ENCODE measurements at places on chromosomes 6 and 20.

GRCh38 chr6:163750431-163751031, 336.0 kb downstream of the QKI start:
- H3K27me3 ChIP-seq: no peaks in the 10 kb centered on the region
- no peak overlapping the region for H3K4me3 ChIP-seq
- DNase-seq: no peak
- no peak overlapping the region for H3K27ac ChIP-seq
- no peaks in the 10 kb centered on the region for H3K36me3 ChIP-seq

DNA sequence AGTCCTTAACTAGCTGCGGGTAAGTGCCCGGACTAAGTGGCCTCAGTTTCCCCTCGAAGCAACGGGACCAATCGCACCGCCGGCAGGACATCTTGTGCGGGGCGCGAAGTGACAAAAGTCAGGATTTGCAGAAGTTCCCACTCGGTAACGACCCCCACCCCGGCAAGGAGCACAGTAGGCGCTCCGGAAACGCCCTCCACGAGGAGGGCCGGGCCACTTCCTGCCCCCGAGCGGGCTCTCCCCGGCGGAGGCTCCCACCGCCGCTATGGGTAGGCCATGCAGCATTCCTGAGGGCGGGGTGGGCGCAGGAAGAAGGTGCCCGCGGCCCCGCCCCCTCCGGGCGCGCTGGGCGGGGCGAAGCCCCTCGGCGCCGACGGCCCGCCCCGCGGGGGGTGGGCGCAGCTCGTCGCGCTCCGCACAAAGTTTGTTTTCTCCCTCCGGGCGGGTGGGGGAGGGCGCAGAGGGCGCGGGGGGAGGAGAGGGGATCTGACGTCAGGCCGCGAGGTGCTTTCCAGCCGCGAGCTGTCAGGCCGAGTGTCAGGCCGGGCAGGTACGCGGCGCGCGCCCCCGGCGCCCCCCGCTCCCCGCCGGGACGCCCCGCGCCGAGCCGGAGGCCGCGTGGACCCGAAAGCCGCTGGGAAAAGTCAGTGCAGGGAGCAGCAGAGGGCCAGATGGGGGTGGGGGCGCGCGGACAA, at the start of gene TGIF2:
TSS of gene TGIF2 (plus strand) at position 495 of the 695 bp plus-strand sequence. CDS start 5,178 bp downstream, outside the sequence.
- peak within 1 kb of the TSS; percentile 90 for H3K4me3 ChIP-seq
- peaks cover 8% of the 10 kb centered on the region for H3K4me1 ChIP-seq
- H3K36me3 ChIP-seq: no peaks in the 10 kb centered on the region
- peak; percentile 88 for DNase-seq

GRCh38 chr20:25274891-25275812, 27.3 kb downstream of the PYGB start:
- H3K27me3 ChIP-seq: no peaks in the 10 kb centered on the region
- H3K36me3 ChIP-seq: no peaks in the 10 kb centered on the region
- H3K4me3 ChIP-seq: no peak overlapping the region

- no peaks in the 10 kb centered on the region for H3K4me1 ChIP-seq
- no peak overlapping the region for H3K4me3 ChIP-seq
- DNase-seq: no peak
- no peak overlapping the region for H3K27ac ChIP-seq
Measured at GRCh38 chr6:34487536-34487935, 21.7 kb downstream of the PACSIN1 start.

DNA sequence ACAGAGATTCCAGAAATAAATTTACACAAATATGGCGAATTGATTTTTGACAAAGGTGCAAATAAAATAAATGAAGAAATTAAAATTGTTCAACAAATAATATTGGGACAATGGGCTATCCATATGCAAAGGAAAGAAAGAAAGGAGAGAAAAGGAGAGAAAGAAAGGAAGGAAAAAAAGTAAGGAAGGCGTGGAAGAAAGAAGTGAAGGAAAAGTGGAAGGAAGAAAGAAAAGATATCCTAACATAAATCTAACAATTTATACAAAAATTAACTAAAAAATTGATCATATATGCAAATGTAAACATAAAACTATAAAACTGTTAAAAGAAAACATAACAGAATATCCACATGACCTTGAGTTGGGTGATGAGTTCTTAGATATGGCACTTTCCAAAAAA, 78.7 kb upstream of the ZNF184 start:
- no peaks in the 10 kb centered on the region for H3K4me1 ChIP-seq
- no peak overlapping the region for H3K4me3 ChIP-seq
- DNase-seq: no peak
- H3K36me3 ChIP-seq: no peaks in the 10 kb centered on the region
- H3K27me3 ChIP-seq: no peaks in the 10 kb centered on the region

DNA sequence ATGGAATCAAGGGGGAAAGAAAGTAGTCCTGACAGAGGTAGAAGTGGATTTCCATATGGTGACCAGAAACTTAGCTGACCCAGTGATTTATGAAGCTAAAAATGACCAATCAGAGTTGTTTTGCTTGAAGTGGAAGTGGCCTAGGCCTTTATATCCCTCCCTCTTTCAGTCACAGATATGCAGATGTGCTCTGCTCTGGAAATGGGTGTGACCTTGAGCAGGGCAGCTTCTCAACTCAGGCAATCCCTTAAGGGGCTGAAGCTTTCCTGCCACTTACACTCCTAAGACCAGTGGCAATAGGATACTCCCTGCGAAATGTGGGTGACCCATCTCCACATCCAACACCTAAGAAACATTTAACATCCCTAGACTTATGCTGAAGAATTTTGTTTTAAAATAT, 256.6 kb downstream of the EYS start:
- H3K4me1 ChIP-seq: no peaks in the 10 kb centered on the region
- DNase-seq: no peak
- no peaks in the 10 kb centered on the region for H3K27me3 ChIP-seq
- no peak overlapping the region for H3K27ac ChIP-seq
- no peak overlapping the region for H3K4me3 ChIP-seq

DNA sequence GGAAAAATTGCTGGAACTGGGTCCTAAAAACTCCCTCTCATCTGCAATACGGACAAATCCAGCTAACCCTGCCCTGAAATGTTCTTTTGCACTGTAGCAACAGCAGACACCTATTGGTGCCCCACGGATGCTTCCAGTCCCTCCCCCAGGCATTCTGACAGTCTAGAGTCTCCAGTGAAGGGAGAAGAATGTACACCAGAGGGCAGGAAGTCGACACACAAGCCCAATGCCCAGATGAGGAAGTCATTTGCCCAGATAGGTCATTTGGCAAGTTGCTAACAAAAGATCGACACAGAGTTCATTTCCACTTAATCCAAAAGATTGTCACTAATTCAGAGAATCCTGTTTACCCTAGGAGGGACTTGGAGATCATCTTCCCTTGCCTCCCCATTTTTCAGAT, 293.0 kb upstream of the PRDM1 start:
- no peaks in the 10 kb centered on the region for H3K27me3 ChIP-seq
- H3K4me3 ChIP-seq: no peak overlapping the region
- no peak overlapping the region for H3K27ac ChIP-seq

DNA sequence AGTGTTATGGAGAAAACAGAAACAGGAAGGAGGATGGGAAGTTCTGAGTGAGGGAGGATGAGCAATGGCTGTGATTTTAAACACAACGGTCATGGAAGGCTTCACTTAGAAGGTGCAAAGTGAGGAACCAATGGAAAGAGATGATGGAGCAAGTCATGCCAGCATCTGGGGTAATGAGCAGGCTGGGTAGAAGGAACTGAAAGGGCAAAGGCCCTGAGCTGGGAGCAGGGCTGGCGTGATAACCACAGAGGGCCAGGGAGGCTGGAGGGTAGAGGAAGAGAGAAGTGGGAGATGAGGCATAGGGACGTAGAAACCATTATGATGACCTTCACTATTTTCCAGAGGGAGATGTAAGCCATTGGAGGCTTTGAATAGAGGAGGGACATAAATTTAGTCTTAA, 43.6 kb downstream of the NHLRC1 start:
- no peaks in the 10 kb centered on the region for H3K4me1 ChIP-seq
- no peak overlapping the region for H3K4me3 ChIP-seq
- no peak overlapping the region for H3K27ac ChIP-seq
- no peaks in the 10 kb centered on the region for H3K36me3 ChIP-seq
- no peaks in the 10 kb centered on the region for H3K27me3 ChIP-seq

DNA sequence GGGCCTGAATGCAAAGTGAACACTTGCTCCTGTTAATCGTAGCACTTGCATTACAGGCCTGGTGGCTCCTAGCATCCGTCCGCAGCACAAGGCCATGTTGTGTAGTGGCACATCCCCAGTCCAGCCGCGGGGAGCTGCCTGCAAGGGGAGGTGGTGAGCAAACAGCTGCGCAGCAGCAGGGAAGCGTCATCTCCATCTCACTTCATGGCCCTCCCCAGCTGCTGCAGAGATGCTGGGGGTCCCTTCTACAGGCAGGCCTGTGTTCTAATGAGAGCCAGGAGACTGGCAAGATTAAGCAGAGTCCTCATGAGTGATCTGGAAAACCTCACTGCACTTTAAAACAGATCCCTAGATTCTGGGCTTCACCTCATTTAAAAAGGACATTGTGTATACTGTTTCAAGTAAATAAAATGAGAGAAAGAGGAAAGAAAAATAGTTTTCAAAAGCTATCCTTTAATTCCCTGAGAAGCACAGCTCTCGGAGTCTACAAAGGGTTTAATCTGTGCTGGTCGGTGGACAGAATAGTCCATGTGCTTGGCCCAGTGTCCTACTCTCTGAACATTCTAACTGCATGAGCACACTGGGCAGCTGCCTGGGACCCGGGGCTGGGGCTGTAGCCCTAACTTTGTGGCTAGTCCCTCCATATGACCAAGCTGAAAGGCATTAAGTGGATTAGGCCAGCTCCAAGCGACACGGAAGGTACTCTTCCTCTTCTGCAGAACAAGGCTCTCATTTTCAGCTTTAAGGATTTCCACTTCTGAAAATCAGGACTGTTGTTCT, 125.8 kb downstream of the LY86 start:
- no peaks in the 10 kb centered on the region for H3K27me3 ChIP-seq
- no peaks in the 10 kb centered on the region for H3K36me3 ChIP-seq
- H3K4me3 ChIP-seq: no peak overlapping the region
- no peaks in the 10 kb centered on the region for H3K4me1 ChIP-seq

DNA sequence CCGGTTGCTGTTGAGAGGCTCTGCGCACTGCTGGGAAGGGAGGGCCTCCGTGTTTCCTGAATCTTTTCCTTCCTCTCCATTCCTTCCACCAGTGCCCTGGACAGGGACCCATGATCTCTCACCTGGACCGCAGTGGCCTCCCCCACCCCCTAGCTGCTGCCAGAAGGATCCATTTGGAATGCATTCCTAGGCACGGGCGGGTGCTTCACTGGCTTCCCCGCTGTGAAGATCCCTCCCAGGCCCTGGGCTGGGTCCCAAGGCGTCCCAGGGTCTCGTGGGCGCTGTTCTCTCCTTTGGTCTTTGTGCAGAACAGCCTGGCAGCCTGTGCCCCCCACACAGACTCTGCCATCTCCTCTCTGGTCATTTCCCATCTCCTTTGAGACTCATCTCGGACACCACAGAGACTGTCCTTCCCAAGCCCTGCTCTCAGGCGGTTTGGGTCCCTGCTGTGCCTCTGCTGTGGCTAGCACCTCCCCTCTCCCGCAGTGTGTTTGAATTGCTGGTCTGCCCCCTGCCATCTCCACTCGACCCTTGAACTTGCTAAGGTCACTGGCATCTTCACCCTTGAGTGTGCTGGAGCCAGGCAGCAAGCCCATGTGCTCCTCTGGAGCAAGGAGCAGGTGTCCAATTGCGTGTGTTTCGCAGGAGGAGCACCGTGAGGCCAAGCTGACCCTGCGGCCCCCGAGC, 59.0 kb downstream of the TCP11 start:
- H3K4me1 ChIP-seq: no peaks in the 10 kb centered on the region
- H3K27ac ChIP-seq: no peak overlapping the region
- no peaks in the 10 kb centered on the region for H3K36me3 ChIP-seq
- no peaks in the 10 kb centered on the region for H3K27me3 ChIP-seq
- peak; percentile 11 for DNase-seq
- H3K4me3 ChIP-seq: no peak overlapping the region

GRCh38 chr20:37846573-37846972, 56.4 kb upstream of the VSTM2L start:
- H3K4me3 ChIP-seq: no peak overlapping the region
- H3K27me3 ChIP-seq: no peaks in the 10 kb centered on the region
- no peaks in the 10 kb centered on the region for H3K36me3 ChIP-seq
- H3K27ac ChIP-seq: no peak overlapping the region

- H3K4me1 ChIP-seq: no peaks in the 10 kb centered on the region
- DNase-seq: no peak
- H3K4me3 ChIP-seq: no peak overlapping the region
Measured at GRCh38 chr6:169895000-169895759, 143.8 kb downstream of the ERMARD start.

DNA sequence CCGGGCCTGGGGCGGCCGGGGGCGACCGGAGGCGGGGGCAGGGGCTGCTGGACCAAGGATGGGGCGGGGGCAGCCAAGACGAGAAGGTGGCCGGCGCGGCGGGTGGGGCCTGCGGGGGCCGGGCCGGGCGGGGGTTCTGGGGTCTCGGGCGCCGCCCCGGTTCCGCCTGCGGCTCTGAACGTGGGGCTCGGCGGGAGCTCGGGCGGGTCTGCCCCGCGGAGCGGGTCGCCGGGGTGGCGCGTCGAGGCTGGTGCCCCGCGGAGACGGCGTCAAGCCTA, 204 bp downstream of the ADRM1 start:
- H3K4me1 ChIP-seq: peaks cover 12% of the 10 kb centered on the region
- no peaks in the 10 kb centered on the region for H3K27me3 ChIP-seq

GRCh38 chr6:78701407-78701806, 165.9 kb upstream of the IRAK1BP1 start:
- H3K36me3 ChIP-seq: no peaks in the 10 kb centered on the region
- no peak overlapping the region for H3K27ac ChIP-seq
- no peak overlapping the region for H3K4me3 ChIP-seq
- DNase-seq: no peak
- no peaks in the 10 kb centered on the region for H3K27me3 ChIP-seq
- no peaks in the 10 kb centered on the region for H3K4me1 ChIP-seq

DNA sequence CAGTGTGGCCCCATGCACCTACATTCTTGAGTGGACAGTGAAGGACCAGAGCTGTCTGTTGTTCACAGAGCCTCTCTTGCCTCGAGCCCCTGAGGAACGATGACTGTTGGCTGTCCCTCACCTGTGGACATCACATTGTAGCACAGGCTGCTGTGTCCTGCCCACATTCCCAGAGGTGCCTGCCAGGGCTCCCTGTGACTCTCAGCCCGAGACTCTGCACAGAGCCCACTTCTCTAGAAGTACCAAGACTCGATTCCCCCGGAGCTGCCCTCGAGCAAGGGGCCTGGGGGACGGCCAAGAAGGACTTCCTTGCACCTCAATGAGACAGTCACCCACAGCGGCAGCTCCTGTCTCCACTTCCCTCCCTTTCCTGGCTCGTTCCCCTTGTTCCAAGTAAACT, 28.6 kb upstream of the DLGAP4 start:
- H3K4me3 ChIP-seq: no peak overlapping the region
- no peak overlapping the region for H3K27ac ChIP-seq
- no peaks in the 10 kb centered on the region for H3K27me3 ChIP-seq

GRCh38 chr6:158115102-158115501, 53.0 kb downstream of the SERAC1 start:
- no peaks in the 10 kb centered on the region for H3K4me1 ChIP-seq
- H3K36me3 ChIP-seq: no peaks in the 10 kb centered on the region
- H3K27me3 ChIP-seq: no peaks in the 10 kb centered on the region
- H3K27ac ChIP-seq: no peak overlapping the region
- DNase-seq: no peak

DNA sequence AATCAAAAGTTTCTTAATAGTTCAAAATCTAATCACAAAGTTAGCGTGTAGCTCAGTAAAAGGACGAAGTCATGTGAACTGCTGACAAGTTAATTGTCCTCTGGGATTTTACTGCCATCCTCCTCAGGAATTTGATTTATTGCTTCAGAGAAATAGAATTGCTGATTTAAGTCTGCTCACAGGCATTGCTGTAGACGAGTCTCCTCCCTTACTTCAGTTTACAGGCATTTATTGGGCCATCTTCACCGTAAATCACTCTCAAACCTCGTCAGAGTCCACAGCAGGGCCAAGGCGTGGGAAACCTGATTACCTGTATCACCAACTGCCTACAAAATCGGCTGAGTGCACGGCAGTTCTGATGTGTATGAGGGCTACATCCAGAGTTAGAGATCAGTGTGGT, 119.1 kb upstream of the PDE10A start:
- H3K36me3 ChIP-seq: no peaks in the 10 kb centered on the region
- no peak for DNase-seq
- H3K27ac ChIP-seq: no peak overlapping the region
- no peak overlapping the region for H3K4me3 ChIP-seq
